ENCODE measurements at places on chromosomes 7 and 10. TPM values are rescaled to one million over a fixed set of nuclear protein-coding genes. Genes with fewer than 3 reads are reported as not detected.

Gene LRIT1
- total RNA-seq = not detected

Gene NAT16
- total RNA-seq = not detected

Gene GIMAP2
- 0.09 TPM for total RNA-seq

Gene HOXA6
- total RNA-seq = 0.26 TPM

Gene MYO1G
- not detected for total RNA-seq

Gene INMT
- 567 TPM for total RNA-seq

Gene ANKRD2
- not detected for total RNA-seq

Gene HOXA1
- total RNA-seq = 3.3 TPM

Gene CCL24
- total RNA-seq = not detected

Data from pericardium fibroblast (primary cell).